ENCODE measurements at places on chromosomes 1 and 21. TPM values are rescaled to one million over a fixed set of nuclear protein-coding genes. Genes with fewer than 3 reads are reported as not detected.

- DNase-seq: no peak
Observed at GRCh38 chr1:160451119-160451858, 50.9 kb downstream of the VANGL2 start.

MTF1 gene
- 8.5 TPM for polyA plus RNA-seq

DNA sequence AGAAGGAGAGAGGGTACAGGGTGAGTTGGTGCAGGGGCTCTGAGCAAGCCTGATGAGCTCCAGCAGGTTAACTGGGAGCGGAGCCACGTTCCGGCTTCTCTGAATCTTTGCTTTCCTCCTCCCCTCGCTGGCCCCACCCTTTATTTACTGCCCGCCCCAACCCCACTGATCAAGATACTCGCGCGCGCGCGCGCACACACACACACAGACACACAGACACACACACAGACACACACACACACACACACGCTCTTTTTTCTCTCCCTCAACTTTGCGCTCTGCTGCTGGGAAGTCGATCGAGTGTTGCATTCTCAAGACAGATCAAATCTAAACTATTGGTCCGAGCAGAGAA lies at the start of gene GRIK1:
GRIK1 (minus strand) TSS at position 73 of the 352 bp plus-strand sequence.
- no peak for DNase-seq

GRCh38 chr1:95255826-95256225 lies 21.8 kb downstream of the RWDD3 start:
- no peak for DNase-seq

SPRR3 gene
- polyA plus RNA-seq: not detected

LIPI gene
- polyA plus RNA-seq: 0.19 TPM

DNA sequence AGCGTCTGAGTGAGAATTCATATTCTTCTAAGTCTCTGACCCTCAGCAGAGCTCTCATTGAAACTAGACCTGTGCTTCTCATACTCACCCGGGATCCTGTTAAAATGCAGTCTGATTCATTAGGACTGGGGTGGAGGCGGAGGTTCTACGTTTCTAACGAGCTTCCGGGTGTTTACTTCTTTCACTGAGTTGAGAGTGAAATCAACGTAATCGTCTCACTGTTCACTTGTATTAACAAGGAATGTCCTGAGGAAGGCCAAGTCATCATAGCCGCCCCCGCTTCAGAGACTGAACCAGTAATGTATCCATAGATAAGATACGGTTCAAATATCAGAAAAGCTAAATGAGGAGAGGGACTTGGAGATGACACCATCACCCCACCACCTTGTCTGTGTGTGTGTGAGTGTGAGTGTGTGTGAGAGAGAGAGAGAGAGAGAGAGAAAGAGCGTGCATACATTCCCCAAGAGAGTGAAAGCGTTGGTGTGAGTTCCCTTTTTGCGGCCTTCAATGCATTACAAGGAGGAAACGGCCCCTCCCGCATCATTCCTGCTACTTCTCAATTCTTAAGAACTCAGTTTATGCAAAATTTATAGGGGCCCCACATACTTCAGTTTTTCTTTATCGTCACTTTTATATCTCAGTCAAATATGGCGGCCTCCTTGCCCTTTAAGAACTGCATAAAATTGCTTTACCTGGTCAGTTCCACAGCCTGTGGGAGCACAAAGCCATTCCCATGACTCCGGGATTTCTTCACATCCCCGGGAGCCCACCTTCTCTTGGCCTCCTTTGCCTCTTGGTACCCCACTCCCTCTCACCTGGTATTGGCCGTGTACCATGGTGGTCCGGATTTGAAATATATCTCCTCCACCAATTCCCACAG lies 19.8 kb downstream of the KMO start:
- DNase-seq: no peak

FAM131C gene
- 1.0 TPM for polyA plus RNA-seq

SLAMF6 gene
- polyA plus RNA-seq: 0.14 TPM

- no peak for DNase-seq
Observed at GRCh38 chr1:247373721-247374141, 42.1 kb upstream of the ZNF496 start.

ANKRD13C gene
- polyA plus RNA-seq: 30.1 TPM

MEGF6 gene
- polyA plus RNA-seq: 7.0 TPM

GRCh38 chr1:116574581-116575291 lies 3.9 kb upstream of the CD58 start:
- DNase-seq: peak; percentile 57

GRCh38 chr1:107122225-107122624 lies 18.6 kb upstream of the NTNG1 start:
- DNase-seq: no peak

DNA sequence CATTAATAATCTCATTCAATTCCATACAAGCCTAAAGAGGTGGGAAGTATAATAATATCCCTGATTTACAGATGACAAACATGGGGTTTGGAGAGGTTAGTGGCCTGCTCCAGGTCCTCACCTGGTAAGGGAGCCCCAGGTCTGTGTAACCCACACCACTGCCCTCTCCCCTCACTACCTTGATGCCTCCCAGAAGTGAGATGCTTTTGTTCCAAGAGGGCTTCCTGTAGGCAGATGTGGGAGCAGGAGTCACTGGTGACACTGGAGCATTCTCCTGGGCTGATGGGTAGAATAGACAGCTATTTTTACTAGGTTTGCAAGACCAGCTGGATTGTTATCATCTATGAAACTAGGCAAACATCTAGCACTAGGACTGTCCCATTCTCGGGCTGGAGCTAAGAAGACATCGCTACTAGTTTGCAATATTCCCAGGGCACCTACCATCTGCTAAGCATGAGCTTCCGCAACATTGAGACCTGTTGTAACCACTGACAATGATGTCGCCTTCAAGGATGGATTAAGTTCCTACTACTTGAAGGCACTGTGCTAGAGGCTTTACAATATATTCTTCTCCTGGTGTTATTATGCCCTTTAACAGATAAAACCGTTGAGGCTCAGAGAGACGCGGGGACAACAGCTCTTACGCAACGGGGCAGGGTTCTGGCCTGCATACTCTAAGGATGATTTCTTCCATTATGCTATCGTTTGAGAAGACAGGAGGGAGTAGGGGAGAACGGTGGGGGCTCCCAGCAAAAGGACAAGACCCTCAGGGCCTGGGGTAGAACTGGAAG lies 35.0 kb downstream of the BATF3 start:
- DNase-seq: no peak

DNA sequence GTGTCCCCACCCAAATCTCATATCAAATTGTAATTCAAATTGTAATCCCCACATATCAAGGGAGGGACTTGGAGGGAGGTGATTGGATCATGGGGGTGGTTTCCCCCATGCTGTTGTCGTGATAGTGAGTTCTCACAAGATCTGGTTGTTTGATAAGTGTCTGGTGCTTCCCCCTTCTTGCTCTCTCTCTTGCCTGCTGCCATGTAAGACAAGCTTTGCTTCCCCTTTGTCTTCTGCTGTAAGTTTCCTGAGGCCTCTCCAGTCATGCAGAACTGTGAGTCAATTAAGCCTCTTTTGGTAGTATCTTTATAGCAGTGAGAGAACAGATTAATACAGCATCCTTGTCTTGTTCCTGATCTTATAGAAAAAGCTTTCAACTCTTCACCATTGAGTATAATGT lies 6.5 kb upstream of the LRRC39 start:
- no peak for DNase-seq

- no peak for DNase-seq
Observed at GRCh38 chr1:46549697-46550681, 1.5 kb downstream of the KNCN start.

DNA sequence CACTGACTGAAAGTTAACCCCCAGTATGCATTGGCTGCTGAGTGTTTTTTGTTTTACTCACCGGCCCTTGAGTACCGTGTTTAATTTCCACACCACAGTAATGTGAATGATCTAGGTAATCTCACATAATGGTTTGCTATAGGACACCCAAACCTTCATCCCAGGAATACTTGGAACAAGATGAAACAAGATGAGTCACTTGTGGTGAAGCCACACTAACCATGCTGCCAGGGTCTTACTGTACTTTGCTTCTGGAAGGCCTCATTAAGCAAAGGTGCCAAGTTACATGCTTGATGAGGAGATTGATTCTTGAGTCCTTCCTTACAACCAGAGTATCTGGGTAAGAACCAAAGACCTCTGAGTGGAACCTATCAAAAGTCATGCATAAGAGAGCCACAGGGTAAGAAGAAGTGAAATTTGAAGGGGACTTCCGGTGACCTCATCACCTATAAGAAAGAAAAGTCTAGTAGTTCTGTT lies 163.3 kb downstream of the NRIP1 start:
- DNase-seq: no peak

DNA sequence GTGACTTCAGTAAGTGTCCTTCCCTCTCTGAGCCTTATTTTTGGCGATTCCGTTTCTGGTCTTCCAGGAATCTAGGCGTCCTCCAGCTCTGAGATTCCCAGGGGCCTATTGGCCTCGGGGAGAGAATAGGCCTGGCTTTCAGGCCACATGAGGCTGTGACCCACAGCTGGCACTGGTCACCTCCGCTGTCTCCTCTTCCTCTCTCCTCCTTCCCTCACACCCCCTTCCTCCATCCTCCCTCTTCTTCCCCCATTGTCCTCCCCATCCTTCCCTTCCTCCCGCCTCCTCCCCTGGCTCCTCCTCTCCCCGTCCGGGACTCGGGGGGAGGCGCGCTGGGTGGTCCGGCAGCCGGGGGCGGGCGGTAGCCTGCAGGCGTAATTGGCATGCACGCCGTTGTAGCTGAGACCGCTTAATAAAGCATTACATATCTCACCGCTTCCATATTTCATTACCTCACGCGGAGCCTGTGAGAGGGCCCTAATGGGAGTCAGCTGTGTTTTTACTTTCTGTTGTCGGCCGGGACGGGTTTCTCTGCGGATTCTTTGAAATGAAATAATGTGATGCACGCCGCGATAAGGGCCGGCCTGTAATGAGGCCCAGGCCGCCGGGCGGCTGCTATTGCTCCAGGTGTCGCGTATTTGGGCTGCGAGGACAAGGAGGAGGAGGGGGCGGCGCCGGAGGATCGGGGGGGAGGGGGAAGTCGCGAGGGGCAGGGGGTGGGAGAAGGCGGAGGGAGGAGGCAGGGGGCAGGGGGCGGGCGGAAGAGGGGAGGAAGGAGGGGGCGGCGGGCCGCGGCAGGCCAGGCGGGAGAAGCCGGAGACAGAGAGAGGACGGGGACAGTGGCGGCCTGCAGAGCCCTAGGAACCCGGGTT lies 95.3 kb downstream of the FOXD2 start:
- DNase-seq: peak; percentile 76

GRCh38 chr1:46039571-46040052 lies 92.8 kb downstream of the PIK3R3 start:
- DNase-seq: no peak

DNA sequence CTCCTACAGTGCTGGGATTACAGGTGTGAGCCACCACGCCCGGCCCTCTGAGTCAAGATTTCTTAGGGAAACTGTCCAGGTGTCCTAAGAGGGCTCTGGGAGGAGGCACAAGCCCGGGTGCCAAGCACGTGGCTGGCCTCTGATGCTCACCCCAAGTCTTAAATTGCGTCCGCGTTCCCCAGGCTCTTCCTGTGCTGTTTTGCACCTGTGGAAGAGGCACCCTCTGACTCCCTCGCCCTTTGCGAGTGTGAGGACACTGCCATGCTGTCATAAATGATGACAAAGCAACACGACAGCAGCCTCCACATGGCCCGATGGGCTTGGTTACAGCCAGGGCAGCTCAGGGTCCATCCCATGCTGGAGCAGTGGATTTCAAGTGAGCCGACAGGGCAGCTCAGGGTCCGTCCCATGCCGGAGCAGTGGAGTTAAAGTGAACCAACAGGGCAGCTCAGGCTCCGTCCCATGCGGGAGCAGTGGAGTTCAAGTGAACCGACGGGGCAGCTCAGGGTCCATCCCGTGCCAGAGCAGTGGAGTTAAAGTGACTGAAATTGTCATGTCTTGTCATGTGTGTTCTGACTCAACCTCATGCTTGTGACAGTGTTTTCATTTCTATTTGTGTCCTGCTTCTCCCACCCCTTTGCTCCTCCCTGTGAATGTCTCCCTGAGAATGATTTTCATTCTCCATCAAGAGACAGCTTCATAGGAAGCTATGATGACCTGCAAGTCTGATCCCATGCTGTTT lies 33.9 kb downstream of the PCNT start:
- no peak for DNase-seq

DNA sequence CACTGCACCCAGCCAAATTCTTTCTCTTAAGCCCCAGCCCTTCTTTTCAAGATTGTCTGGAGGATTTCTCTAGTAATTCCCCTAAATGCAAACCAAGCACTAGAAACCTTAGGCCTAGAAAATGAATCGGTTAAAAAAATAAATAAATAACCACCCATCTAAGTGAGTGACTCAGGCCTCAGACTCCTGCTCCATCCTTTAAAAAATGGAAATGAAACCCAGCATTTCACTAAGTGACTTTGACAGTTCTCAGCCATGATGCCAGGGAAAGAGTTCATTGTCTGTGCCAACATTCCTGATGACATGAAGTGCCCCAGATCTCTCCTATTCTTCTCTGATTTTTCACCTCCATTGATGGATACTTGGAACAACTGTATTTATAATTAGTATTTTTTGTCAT lies 415.2 kb upstream of the DAB1 start:
- no peak for DNase-seq

GRCh38 chr1:150061632-150062101 lies 5.9 kb upstream of the VPS45 start:
- DNase-seq: no peak

TDRD5 gene
- polyA plus RNA-seq: 4.7 TPM

TTC24 gene
- 1.2 TPM for polyA plus RNA-seq

UBL4B gene
- polyA plus RNA-seq: not detected

GRCh38 chr1:86862920-86863319 lies 51.0 kb downstream of the SELENOF start:
- DNase-seq: no peak

DNA sequence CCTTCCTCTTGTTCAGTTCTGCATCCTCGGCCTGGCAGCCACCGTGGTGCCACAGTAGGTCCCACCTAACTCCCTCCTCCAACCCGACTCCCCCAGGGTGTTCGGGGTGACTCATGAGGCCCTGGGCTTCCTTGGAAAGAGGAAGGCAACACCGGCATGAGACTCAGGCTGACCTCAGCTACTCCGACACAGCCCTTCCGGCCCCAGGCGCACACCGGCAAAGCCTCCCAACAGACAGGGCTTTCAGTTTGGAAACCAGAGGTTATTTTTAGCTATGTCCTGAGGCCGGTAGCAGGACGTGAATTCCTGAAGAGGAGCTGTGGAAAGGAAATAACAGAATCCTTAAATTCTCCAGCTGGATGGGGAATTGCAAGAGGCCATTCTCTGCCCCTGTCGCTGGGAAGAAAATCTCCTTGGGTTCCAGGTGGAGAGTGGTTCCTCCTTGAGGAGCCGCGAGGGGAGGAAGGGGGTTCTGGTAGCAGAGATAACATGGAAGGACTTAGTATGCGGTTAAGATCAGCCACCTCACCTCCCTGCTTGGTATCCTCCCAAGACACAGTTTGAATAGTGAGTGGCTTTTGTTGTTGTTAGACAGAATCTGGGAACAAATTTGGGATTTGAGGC lies 24.4 kb downstream of the PLXNA2 start:
- no peak for DNase-seq

DNA sequence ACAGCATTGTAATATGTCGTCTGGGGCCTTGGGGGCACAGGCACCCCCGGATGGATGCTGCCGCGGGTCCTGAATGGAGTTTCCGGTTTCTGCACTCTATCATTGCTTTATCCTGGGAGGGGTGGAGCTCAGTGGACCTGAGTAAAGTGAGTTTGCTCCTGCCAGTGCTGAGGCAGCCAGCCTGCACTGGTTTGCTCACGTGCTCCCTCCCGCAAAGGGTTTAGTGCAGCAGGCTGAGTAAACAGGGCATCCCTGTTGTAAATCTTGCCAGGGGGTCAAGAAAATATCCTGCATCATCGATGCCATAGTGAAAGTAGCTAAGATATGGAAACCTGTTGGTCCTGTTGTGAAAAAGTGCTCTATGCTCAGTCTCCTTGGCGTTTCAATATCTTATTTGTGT lies 85.6 kb upstream of the BRINP3 start:
- DNase-seq: no peak
